ENCODE measurements at places on chromosomes 13 and 19.

- DNase-seq = no peak
Measured at GRCh38 chr13:20719783-20720182, 16.3 kb downstream of the IL17D start.

- no peak for DNase-seq
Measured at GRCh38 chr13:30727491-30728355, 7.6 kb upstream of the ALOX5AP start.

- no peak for DNase-seq
Measured at GRCh38 chr13:106588367-106588766, 20.4 kb upstream of the ARGLU1 start.

DNA sequence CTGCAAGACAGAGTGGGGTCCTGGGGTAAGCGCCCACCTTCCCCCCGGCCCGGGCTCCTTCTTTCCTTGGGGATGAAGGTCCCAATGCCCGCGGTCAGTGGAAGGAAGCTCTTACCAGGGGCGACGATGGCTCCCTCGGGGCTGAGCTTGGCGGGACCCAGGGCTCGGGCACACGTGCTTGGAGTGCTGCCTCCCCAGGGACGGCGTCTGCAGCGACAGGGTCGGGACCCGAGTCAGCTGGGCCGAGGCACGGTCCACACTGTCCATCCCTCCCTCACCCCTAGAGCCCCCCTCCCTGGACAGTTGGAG is 3.5 kb downstream of the JSRP1 start:
- no peak for DNase-seq

- DNase-seq = no peak
Measured at GRCh38 chr13:23599083-23599925, 29.1 kb downstream of the TNFRSF19 start.

GRCh38 chr19:57559008-57559403 is 657 bp downstream of the ZNF550 start:
- DNase-seq = peak; percentile 44

DNA sequence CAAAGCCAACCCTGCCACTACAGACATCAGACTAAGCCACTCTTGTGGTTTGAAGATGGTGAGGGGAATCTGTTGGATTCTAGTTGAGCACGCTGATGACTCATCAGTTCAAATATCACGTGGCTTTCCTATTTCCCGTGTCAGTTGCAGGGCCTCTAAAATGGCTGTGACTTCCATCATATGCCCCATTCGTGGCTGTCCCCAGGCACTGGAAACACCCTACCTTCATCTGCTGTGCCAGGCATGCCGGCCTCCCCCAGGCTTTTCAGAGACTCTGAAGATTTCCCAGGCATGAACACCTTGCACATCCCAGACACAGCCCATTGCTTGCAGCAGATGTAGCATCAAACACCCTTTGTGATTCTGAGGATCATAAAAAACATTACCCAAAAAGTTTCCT is 659.9 kb downstream of the UQCRFS1 start:
- no peak for DNase-seq

DNA sequence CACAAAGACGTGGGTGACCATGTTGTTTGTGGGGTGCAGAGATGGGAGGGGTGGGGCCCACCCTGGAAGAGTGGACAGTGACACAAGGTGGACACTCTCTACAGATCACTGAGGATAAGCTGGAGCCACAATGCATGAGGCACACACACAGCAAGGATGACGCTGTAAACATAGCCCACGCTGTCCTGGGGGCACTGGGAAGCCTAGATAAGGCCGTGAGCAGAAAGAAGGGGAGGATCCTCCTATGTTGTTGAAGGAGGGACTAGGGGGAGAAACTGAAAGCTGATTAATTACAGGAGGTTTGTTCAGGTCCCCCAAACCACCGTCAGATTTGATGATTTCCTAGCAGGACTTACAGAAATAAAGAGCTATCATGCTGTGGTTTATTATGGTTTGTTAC is 5.6 kb downstream of the KLK2 start:
- DNase-seq = no peak

- no peak for DNase-seq
Measured at GRCh38 chr19:42153672-42154433, 21.6 kb upstream of the POU2F2 start.

DNA sequence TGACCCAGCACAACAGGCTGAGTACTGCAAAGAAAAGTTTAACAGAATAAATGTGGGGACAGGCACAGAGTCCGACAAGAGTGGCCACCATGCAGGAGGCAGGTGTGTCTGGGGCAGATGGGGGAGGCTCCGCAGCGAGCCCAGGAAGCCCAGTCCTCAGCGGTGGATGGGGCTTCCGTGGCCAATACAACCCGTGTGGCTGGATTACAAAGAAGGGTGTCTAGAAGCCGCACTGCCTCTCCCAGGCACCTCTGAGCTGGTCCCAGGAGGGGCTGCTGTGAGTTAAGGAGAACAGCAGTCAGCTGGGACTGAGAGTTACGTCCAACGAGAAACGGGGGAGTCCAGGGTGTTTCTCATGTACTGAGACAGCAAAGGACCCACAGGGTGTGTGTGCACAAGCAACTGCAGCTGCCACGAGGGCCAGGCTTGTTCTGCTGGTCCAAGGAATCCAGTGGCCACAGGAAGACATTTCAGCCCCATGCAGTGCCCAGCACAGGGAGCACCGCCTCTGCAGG is 70.2 kb downstream of the SPACA7 start:
- no peak for DNase-seq

Data from germinal center (tissue), 1 donor.